ENCODE measurements at places on chromosomes 3 and 15.

DNA sequence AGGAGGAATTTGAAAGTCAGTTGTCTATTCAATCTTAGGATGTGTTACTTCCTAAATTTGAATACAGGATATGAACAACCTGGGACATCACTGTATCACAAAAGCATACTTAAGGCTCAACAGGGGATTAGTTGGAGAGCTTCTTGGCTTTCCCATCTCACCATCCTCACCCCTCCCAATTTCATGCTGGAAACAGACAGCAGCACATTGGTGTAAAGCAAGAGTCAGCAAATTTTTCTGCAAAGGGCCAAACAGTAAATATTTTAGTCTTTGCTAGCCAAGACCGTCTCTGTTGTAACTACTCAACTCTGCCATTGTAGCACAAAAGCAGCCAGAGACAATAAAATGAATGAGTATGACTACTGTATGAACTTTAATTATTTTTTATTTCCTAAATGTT, 94.9 kb downstream of the ERC2 start:
- DNase-seq, result no peak

GRCh38 chr15:74624020-74624602, 8.5 kb downstream of the CLK3 start:
- no peak for DNase-seq

- no peak for DNase-seq
Measured at GRCh38 chr3:188627652-188628051, 473.7 kb downstream of the LPP start.

- DNase-seq, result no peak
Measured at GRCh38 chr15:97678656-97679055, 281.8 kb upstream of the ARRDC4 start.

DNA sequence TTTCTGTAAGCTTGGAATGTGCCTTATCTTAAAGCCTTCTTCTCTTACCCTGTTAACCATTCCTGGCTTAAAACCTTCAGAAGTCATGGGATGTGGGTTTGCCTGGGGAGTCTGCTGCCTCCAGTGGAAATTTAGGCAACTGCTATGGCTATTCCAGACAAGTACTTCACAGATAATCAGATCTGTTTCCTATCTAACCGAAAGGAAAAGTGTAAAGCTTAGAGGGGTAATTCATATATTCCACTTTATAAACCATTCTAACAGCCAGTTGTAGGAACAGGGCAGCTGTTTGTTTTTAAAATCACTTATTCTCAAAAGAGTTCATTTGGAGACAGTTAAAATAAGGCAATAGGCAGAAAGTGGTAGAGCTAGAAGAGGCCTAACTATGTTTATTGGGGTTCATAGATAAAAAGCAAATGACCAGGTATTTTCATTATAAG, 219.9 kb downstream of the TCF12 start:
- no peak for DNase-seq

DNA sequence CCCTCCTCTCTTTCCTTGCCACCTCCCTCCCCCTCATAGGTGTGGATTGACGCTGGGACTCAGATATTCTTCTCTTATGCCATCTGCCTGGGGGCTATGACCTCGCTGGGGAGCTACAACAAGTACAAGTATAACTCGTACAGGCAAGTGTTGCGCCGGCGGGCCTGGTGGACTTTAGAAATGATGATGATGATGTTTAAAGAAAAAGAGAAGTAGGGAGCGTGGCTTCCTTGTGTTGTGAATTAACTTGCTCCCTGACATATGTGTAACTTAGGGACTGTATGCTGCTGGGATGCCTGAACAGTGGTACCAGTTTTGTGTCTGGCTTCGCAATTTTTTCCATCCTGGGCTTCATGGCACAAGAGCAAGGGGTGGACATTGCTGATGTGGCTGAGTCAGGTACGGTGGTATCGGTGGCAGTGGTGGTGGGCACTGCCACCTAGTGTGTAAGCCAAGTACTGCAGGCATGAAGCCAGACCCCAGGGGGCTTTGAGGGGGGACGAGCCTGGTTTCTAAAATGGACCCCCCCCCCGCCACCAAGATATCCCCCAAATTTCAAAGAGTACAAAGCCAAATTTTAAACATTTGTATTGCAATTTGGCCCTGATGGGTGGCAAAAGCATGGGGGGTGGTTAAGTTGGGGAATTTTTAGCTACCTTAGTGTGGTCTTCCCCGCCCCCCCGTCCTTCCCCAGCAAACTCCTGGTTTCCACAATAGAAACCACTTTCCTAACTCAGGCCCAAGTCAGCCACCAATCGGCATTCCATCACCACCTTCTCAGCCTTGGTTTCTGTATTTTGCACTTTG, 65.6 kb downstream of the SLC6A6 start:
- no peak for DNase-seq

DNA sequence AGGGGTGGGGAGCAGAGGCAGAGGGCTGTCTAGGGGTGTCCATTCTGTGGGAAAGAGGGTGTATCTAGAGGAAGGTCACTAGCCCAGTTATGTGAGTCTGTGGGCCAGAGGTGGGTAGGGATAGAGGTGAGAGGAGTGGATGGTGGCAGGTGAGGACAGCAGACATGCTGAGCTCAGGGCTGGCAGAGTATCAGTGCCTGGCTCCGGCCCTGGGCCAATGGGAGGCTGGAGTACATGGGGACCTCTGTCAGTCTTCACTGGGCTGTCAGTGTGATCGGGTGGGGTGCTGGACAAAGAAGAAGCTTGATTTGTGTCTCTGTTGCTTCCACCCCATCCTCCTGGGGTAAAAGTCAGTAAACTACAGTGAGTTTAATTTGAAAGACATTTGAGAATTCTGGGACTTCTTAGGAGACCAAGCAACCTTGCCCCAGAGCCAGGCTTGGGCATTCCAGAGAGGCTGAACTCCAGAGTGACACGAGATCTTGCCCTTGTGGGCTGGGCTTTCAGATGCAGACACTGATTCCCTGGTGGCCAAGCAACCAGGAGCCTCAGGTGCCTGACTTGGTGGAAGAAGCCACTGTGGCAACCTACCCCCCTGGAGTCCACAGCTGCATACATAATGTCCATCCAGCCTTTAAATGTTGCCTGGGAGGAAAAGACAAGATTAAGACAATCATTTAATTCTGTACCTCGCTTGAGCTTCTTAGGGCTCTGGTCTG, 60.7 kb downstream of the EXOG start:
- DNase-seq, result no peak

DNA sequence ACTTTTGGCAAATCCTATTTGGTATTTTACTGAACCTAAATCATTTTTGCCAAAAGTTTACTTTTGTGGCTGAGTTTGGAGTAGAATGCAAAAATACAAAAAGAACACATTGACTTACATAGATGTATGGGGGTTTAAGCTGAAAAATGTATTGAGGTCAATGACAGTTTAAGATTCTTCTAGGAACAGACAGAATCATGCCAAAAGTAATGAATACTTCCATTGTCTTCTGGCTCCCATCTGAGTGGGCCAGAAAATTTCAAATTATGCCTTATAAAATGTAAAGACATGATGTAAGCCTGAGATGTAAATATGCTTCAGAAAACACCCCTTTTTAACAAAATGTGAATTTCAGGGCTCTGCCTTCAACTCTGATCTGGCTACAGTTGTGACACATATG, 375.1 kb upstream of the DPH6 start:
- DNase-seq, result no peak

- DNase-seq, result no peak
Measured at GRCh38 chr15:74365598-74366445, 1.6 kb downstream of the CYP11A1 start.

DNA sequence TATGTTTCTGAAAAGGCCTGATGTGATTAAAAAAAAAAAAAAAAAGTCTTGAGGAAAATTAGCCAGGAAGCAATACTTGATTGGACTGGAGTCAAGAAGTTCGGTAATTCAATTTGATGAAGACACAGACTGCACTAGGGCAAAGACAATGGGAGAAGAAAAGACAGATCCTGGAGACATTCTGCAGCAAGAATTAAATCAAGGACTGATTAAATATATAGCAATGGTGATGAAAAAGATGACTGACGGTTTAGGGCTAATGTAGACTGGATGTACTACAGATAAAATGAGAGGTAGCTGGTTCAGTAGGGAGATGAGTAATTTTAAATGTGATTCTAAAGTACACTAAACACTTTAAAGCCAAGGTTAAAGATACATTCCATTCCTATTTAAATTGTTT, 13.8 kb downstream of the MRPL47 start:
- no peak for DNase-seq

GRCh38 chr3:23752126-23752525, 53.6 kb upstream of the UBE2E1 start:
- no peak for DNase-seq

GRCh38 chr3:175267561-175267960, 408.4 kb downstream of the NAALADL2 start:
- DNase-seq, result no peak

- DNase-seq, result no peak
Measured at GRCh38 chr3:10599444-10599843, 94.1 kb upstream of the ATP2B2 start.

- DNase-seq, result no peak
Measured at GRCh38 chr3:190996181-190996775, 133.8 kb upstream of the GMNC start.

- DNase-seq, result no peak
Measured at GRCh38 chr3:30733696-30734095, 127.3 kb downstream of the TGFBR2 start.

DNA sequence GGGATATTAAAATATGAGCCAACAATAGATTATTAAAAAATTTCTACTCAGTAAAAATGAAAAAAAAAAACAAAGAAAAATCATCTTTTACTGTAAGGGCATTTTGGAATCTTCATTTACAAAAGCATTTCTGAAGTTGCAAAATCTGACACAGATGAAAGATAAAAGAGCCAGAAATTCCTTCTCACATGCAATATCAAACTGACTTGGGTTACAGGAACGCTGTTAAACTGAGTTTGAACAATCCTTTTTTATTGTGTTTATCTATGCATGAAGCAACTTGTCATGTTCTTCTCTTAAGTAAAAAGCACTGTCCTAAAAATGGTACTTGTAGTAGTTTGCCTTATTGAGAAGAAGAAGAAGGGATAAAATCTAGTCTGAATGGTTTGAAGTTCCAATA, 468.5 kb upstream of the KCNMB2 start:
- DNase-seq, result no peak

DNA sequence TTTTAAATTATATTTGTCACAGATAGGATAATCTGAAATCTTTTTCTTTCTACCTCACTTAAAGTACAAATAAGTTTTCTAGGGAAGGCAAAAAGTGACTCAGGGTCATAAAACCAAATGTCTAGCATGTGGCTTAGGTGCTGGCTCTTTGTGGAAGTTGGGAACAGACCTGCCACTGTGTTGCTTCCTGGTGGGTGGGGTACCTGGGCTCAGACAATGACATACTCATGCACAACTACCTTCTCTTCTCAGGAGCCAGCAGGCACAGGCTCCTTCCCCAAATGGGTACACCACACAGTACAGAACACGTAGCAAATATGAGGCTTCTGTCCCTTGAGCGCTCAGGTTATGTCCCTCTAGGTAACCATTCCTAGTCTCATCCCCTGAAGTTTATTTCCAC, 40.1 kb upstream of the MUC13 start:
- DNase-seq, result no peak

DNA sequence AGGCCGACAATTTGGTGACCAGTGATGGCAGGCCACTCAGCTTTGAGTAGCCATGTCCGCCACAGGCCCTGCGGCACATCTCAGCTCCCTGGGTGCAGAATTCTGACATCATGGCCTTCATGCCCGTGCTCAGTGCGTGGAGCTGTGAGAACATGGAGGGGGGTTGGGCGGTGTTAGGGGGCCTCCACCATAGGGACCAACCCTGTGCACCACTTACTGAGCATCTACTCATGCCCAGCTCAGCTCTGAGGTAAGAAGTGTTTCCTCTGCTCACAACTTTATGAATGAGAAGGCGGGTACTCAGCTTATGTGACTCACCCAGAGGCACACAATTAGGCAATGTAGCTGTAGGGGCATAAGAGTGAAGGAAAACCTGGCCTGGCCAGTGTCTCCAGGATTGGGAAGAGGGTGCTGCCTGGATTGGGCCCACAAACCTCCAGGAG, 10.5 kb downstream of the ACOX2 start:
- no peak for DNase-seq

DNA sequence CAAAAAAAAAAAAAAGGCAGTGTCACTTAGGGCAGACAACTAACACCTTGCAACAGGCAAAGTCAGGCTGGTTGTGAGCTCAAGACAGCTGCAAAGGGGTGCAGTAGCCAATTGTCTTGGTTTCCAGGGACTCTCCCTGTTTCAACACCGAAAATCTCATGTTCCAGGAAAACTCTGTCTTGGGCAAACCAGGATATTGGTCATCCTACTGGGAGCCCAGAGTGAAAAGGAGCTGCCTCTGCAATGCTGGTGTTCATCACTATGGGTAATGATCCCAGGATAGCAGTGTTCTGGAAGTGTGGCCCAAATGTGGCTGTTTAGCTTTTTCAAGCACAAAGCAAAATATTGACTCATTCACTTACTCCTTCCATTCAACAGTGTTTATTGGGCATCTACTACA, 82.6 kb downstream of the ARHGAP31 start:
- no peak for DNase-seq

DNA sequence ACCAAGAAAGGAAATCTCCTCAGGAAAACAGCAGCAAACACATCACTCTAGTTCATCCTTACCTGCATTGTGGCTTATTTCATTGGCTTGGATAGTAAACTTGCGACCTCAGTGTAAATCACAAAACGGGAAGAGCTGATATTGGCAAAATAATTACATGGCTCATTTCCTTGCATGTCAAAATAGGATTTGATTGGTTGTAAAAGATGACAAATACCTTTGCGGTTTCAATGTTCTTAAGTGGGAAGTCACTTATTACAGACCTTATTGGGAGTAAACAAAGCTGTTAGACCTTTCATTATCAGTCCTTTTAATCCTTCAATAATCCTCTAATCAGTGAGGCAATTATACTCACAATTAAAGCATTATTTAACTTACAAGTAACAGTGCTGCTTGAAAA, 590.6 kb downstream of the MAGI1 start:
- DNase-seq, result no peak

GRCh38 chr15:41919954-41920538, 26.2 kb upstream of the SPTBN5 start:
- no peak for DNase-seq

GRCh38 chr3:74614107-74614967, at the start of gene CNTN3:
TSS of gene CNTN3 (minus strand) at chr3:74614659. CDS start at chr3:74521112, 93,547 bp downstream.
- DNase-seq, result no peak
